ENCODE measurements at places on chromosomes 13 and 19. TPM values are rescaled to one million over a fixed set of nuclear protein-coding genes. Genes with fewer than 3 reads are reported as not detected.

- no peak for DNase-seq
These were observed 20.9 kb downstream of the CCDC70 start for GRCh38 chr13:51882570-51883225.

DNA sequence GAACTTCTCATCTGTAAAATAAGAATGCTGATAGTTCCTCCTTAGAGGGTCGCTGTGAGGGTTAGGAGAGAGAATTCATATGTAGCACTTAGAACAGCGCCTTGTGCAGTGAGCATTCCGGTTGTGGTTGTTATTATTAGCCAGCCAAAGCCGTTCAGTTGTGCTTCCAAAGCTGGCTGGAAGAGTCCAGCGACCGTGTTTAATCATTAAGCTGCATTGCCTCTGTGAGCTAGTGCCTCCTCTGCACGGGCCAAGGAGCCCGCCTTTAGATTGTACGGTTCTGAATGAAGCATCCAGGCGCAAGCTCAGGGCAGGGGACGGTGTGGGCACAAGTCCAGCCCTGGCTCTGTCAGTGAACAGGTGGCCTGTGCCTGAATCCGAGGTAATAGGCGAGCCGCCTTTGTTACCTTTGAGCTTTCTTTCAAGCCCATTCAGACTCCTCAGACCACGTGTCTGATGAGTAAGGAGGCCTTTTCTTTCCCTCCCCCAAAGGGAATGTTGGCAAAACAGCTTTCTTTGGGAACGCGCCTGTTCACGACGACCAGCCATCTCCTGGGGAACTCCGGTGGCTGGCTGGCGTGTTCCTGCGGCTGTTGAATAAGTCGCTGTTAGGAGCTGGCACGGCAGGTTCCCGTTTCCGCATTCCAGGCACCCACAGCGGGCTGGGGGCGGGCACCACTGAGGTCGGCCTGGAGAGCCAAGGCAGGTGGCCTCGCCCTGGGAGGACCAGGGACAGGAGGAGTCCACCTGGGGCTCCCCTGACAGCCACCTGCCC lies 25.1 kb downstream of the SIPA1L3 start:
- DNase-seq = peak; percentile 55

DNA sequence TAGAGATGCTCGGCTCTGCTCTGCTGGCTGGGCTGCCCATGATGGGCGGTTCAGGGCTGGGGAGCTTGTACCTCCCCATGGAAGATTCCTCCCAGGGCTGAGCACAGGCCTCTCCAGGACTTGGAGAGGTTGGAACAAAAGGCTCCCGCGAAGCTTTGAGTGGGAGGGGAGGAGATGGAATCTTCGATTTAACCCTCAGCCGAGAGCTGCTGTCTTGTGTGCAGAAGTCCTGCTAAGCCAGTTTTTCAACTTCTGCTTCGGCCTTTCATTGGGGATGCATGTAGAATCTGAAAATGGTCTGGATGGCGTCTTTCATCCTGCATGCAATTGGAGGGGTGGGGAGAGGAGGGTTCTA lies 163.3 kb downstream of the KDM4B start:
- no peak for DNase-seq

GRCh38 chr13:68358294-68358705 lies 1128.2 kb upstream of the PCDH9 start:
- no peak for DNase-seq

DNA sequence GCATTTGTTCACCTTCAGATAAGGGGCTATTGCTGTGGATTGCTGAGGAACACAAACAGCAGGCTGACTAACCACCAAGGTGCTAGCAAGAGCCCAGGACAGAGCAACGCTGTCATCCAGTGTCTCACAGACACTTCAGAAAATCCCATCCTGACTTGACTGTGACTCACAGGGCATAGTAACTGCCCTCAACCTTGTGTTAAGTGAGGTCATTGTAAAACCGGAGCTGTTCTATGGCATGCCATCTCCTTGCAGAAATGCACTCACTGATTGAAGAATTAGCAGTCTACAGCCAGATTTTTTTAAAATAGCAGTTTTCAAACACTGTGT lies 51.1 kb downstream of the TNFRSF19 start:
- peak; percentile 65 for DNase-seq

DNA sequence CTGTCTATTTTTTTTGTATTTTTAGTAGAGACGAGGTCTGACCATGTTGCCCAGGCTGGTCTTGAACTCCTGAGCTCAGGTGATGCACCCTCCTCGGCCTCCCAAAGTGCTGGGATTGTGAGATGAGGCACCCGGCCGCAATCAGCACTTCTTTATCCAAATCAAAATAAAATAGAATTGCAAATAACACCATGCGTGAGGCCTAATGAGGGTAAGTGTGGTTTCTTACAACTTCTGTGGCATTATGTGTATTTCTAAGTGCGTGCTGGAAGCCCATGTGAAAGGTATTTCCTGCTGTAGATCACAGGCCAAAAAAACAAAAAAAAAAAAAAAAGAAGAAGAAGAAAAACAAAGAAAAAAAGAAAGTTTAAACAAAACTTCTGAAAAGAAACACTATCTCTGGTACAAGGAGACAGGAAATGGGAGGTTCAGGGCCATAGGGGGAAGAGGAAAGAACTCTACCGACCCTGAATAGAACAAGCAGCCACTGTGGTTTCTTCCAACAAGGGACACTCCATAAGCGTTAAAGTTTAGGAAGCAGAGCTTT lies 3.0 kb upstream of the GRAMD1A start:
- no peak for DNase-seq

DNA sequence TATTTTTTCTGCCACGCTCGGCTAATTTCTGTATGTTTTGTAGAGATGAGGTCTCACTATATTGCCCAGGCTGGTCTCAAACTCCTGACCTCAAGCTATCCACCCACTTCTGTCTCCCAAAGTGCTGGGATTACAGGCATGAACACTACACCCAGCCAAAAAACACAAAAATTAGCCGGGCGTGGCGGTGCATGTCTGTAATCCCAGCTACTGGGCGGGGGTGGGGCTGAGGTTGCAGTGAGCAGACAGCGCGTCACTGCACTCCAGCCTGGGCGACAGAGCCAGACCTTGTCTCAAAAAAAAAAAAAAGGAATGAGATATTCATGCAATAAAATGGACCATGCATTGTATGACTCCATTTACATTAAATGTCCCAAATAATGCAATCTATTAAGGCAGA lies 32.2 kb downstream of the VASP start:
- DNase-seq = no peak

DNA sequence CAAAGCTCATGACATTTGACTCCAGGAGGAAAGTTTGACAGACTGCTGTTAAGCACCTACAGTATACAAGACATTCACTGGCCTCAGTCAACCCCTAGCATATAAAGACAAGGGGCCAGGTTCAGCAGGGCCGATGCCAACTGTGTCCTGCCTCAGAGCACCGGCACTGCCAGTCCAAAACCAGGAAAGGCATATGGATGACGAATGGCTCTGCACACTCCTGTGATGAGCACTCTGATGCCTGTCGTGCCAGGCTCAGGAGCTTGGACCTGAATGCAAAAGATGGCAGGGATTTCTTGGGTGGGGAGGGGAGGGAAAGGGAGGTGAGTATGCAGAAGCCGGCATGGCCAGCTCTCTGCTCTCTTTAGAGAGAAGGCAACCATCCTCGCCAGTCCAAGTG lies 38.9 kb downstream of the COL4A1 start:
- DNase-seq = no peak

DNA sequence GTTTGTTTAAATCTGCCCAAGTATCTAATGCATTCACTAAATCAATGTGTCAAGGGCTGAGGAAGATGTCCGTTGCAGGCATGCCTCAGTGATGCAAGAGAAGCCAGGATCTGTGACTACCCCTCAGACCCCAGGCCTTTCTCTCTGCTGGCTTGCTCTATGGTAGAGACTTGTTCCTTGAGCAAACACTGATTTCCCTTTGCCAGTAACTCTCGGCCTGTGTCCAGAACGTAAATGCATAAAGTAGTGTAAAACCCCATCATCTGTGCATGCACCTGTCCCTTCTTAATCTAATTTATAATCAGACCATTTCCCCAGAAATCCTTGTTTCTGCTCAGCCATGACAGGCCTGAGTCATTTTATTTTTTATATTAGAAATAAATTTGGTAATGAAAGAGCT lies 28.7 kb upstream of the FRY start:
- no peak for DNase-seq

DNA sequence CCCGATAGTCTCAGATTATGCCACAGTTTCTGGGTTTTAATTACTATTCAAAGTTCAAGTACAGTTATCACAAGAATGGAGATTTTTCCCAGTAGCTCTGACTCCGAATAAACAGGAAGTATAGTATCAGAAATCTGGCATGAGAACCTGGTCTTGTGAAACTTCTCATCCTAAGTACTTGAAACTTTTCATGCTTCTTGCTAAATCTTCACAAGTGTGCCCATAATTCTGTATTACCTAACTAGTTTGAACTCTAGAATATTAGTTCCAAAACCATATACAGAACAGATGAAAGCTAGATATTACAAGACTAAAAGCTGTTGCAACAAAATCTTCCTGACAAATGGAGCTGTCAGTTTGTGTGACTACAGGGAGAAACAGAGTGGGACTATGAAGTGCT lies 70.5 kb upstream of the CSNK1A1L start:
- DNase-seq = no peak

DNA sequence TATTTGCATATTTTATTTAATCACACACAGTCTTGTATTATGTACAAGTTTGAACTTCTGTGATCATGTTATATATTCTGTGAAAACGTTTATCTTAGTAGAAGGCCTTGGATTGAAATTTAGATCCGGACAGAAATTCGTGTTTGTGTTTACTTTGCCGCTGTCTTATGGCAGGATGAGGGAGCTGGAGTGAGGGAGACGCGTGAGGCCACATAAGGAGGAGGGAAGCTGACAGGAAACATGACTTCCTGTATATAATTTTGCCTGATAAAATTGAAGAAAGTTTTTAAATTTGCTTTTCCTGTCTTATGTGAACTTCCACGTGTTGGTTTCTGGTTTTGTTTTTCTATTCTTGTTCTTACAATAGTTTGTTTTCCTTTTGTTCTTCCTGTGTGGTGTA lies 200.2 kb downstream of the MTUS2 start:
- no peak for DNase-seq

GRCh38 chr13:24040835-24041234 lies 119.7 kb upstream of the SPATA13 start:
- DNase-seq = no peak

DNA sequence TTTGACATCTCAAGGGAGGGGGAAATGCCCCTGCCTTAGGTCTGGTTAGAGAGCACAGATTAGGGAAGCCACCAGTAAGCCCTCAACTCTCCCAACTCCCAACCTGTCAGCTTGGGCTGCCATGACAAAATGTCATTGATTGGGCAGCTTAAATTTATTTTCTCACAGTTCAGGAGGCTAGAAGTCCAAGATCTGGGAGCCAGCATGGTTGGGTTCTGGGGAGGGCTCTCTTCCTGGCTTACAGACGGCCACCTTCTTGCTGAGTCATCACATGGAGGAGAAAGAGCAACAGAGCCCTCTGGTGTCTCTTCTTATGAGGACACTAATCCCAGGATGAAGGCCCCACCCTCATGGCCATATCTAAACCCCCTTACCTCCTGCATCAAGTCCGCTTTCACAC lies 24.2 kb downstream of the C19orf12 start:
- peak; percentile 30 for DNase-seq

DNA sequence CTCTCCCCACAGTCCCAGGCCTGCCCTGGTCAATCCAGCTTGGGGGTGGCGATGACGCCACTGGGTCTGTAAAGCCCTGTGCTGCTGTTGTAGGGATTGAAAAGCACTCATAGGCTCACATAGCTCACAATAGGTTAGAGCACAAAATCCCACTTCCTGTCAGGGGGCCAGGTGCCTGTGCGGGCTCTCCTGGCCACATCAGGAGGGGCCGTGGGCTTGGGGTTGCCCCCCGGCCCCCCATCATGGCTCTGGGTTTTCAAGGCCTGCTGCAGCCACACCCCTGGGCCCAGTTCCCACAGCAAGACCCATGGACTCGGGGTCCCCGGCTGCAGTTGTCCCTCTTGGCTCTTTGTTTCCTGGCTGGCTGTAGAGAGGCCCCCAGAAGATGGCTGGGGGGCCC lies 62.9 kb downstream of the SMARCA4 start:
- no peak for DNase-seq

ZNF222 gene
- 9.1 TPM for total RNA-seq

MCF2L gene
- total RNA-seq = not detected

NCR1 gene
- total RNA-seq = not detected

ZNF723 gene
- total RNA-seq = not detected

XPO4 gene
- total RNA-seq = 16.7 TPM

MBD3L2 gene
- not detected for total RNA-seq

FXYD3 gene
- total RNA-seq = not detected

ICAM4 gene
- total RNA-seq = not detected

AMER2 gene
- total RNA-seq = not detected

KRI1 gene
- total RNA-seq = 43.3 TPM

ALG5 gene
- 3.3 TPM for total RNA-seq

SYDE1 gene
- 120 TPM for total RNA-seq

NDFIP2 gene
- total RNA-seq = 27.3 TPM

PEG3 gene
- total RNA-seq = not detected

CFAP97D2 gene
- total RNA-seq = not detected

KLK8 gene
- total RNA-seq = not detected

ZNF763 gene
- 0.22 TPM for total RNA-seq

PRRG2 gene
- not detected for total RNA-seq

SYCN gene
- not detected for total RNA-seq

Data from MG63 (cell line).